CD4-positive, alpha-beta T cell treated with Interleukin-4 for 1 hour (primary cell): ENCODE measurements at places on chromosomes 11 and 22.
A peak's percentile ranks its signal among the peaks of the same experiment; 100 is the strongest.

- DNase-seq, result no peak
These were observed 61.2 kb downstream of the SHANK2 start for GRCh38 chr11:71191201-71191600.

GRCh38 chr11:12001186-12001585, 7.2 kb downstream of the DKK3 start:
- no peak for DNase-seq

DNA sequence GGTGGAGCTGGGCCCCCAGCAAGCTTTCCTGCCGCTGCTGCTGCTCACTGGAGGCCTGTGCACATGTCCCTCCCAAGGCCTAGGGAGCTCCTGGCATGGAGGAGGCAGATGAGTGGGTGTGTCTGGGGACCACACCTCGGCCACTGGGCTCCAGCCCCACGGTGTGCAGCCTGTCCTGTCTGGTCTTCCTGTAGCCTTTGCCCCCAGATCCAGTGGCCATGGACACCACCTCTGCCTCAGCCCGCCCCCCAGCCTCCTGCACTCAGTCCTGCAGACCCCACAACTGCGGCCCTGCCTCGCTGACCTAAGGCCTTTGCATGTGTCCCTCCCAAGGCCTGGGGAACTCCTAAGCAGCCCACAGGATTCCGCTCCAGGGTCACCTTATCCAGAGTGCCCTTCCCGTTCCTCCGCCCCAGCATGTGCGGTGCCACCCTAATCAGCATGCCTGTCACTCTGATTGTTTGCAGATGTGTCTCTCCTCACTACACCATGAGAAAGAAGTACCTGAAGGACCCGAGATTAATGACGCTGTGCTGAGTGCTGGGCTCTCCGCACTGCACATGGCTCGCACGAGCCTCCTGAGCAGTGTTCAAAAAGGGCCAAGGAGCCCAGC, 8.6 kb downstream of the GAL start:
- no peak for DNase-seq

- DNase-seq, result no peak
These were observed 127.8 kb downstream of the TEAD1 start for GRCh38 chr11:12801976-12802375.

DNA sequence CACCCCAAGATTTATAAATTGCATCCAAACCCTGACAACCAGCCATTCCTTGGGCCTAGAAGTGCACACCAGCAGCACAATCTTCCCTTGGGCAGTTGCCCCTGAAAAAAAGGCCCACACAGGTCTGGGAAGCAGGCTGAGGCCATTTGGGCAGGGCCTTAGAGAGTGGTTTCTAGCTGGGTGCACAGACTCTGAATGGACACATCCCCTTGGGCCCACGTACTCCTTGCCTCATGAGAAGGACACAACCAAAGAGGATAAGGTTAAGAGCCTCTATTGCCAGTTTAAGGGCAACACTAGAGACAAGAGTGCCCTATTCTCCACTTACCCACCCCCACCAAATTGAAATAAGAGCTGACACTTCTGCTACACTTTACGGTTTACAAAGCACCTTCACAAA, 933 bp upstream of the PANX3 start:
- no peak for DNase-seq

- DNase-seq, result no peak
These were observed 30.6 kb upstream of the TSKU start for GRCh38 chr11:76752321-76753143.

DNA sequence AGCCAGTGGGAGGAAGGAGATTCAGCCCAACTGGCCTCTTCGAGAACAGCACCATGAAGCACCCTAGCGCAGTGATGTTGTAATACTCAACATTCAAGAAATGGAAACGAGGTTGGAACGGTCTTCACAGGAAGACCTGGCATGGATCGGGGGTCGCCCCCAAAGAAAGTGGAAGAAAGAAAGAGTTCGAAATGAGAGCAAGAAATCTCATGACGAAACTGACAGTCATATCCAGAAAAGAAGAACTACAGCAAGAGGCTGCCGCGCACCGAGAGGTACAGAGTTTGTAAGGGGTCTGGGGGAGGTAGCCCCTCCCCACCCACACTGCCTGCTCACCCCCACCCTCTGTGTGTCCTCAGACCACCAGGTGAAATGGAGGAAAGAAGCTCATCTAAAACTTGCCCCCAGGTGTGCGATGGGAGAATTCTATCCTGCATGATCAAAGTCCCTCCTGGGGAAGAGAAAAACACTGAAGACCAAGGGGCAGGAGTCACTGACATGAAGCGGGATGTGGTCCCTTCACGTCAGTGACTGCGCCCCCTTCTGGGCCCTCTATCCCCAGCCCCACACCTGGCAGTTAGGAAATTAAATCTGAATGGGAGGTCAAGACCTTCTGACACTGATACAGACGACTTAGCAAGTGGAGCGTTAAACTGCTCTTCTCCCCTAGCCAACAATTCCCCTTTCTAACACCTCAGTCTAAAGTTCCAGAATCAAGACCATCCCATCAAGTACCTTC, 52.9 kb upstream of the SPATA19 start:
- DNase-seq, result no peak

- DNase-seq, result peak; percentile 50
These were observed 14.2 kb upstream of the CCDC89 start for GRCh38 chr11:85699957-85700741.

DNA sequence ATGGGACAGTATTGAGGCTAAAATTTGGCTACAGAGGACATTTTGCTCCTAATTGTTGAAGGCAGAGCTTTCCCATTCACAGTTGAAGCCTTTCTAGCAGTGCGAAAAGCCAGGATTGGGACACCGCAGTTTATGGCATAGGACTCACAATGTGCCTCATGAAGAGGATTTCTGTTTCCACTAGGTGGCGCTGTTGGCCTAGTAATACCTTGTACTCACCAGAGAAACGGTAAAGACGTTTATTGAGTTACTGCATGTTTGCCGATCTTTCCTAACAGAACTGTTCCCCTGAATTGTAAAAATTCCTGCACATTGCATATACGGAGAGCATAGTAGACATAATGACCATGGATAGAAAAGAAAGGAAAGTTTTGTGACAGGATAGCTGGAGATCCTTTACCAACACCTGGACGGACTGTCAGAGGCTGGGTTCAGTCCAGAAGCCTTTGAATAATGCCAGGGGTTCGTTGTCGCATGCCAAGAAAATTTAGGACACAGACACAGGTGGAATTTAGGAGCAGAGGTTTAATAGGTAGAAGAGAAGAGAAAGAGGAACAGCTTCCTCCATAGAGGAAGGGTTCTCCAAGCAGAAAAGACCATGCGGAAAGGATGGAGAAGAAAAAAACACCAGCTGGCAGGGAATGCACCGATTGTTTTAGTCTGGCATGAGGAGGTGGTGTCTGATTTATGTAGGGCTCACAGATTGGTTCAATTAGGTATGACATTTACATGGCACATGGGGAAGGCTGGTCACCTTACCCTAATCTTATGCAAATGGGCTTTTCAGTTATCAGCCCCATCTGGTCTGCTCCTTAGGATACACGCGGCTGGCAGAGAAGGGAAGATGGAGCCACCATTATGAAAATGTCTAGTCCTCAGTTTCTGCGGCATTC, 10.8 kb upstream of the OR51D1 start:
- peak; percentile 25 for DNase-seq

DNA sequence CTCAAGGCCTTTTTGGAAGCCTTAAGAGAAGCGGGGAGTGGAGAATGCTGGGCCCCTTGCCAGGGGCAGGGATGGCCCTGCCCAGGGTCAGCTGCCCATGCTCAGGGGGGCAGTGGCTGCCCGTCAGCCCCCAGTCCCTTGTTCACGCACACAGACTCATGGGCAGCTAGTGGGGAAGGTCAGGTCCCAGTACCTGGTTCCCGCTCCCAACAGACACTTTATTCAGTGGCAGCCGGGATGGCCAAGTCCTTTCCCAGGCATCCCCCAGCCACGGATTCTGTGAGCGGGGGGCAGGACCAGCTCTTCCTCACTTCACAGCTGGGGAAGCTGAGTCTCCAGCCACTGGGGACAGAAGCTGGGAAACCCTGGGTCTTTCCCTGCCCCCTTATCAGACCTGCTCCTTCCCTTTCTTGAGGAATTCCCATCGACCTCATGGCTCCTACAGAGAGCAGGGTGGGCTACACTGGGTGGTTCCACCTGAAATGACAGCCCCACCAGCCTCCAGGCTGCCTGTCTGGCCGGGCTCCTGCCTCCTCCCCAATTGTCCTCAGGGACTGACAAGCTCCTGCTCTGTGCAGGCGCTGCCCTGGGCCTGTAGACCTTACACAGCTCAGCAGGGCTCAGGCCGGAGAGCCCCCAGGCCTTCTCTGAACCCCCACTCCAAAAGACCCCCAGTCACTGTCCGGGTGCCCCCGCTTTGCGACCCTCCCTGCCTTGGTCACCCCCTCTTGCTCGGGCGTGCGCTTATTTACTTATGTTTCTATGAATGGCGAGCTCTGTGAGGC, 61.0 kb upstream of the FGF3 start:
- no peak for DNase-seq

GRCh38 chr11:122137078-122137793, 21.2 kb upstream of the BLID start:
- DNase-seq, result no peak

- DNase-seq, result no peak
These were observed 39.7 kb upstream of the MMP12 start for GRCh38 chr11:102914238-102915043.

- peak; percentile 48 for DNase-seq
These were observed 663.7 kb upstream of the B3GAT1 start for GRCh38 chr11:135075740-135076139.

GRCh38 chr11:121592708-121593107, 139.9 kb upstream of the SORL1-AS1 start:
- DNase-seq, result no peak

- DNase-seq, result peak; percentile 79
These were observed at the start of gene SLC25A22 for GRCh38 chr11:798093-798713. Gene SLC25A22, minus strand, starts transcription at chr11:798281. Its CDS starts 3,275 bp downstream, at chr11:795006.

GRCh38 chr11:102518296-102519094, 12.1 kb downstream of the MMP7 start:
- DNase-seq, result no peak

GRCh38 chr11:65047581-65048422, 6.8 kb downstream of the SAC3D1 start:
- DNase-seq, result no peak

DNA sequence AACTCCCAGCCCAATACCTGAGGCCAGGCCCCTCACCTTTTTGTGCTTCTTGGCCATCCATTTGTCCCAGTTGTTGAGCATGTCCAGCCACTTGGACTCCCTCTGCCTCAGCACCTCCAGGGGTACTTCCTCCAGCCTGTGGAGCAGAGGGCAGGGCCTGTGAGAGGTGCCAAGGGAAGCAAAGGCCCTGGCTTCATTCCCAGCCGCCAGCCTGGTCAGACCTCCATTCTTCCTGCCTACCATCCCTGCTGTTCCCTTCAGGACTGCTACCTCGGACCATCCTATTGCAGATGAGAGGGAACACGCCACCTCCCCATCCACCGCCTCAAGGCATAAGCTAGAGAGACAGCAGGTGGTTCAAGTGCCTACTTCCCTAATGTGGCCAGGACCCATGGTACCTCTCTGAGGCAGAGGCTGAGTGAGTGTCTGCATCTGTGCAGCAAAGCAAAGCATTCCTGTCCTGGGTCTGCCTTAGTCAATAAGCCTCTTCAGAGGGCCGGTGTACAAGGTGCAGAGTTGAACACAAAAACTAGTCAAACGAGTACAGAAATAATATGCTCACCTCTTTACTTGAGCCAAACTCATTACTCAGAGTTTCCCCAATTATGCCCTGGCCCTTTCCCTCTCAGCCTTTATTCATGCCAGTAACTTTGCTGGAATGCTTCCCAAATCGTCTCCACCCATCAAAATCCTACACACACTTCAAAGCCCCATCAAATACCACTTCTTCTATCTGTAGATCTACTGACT, 15.4 kb upstream of the CASTOR1 start:
- peak; percentile 40 for DNase-seq

- no peak for DNase-seq
These were observed 68.9 kb downstream of the ARFGAP2 start for GRCh38 chr11:47107744-47108143.

DNA sequence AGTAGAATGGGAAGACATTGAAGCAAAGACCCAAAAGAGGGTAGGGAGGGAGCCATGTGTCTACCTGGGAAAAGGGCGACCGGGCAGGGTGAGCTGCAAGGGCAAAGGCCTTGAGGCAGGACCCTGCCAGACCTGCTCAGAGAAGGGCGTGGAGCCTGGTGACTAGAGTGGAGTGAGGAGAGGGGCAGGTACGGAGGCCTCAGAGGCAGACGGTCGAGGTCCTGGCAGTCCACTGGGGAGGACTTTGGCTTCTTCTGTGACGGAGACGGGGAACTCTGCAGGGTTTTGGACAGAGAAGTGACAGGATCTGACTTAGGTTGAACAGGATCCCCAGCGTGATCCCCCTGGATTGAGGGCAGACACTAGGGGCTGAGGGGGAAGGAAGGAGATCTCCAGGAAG, 12.9 kb downstream of the RIBC2 start:
- DNase-seq, result no peak
